ENCODE measurements at places on chromosomes 12 and 14. TPM values are rescaled to one million over a fixed set of nuclear protein-coding genes. Genes with fewer than 3 reads are reported as not detected.

CACNA1C gene
- 0.02 TPM for total RNA-seq

PRICKLE1 gene
- not detected for total RNA-seq

ASCL1 gene
- not detected for total RNA-seq

KLRC1 gene
- total RNA-seq: 7.2 TPM

IL22 gene
- total RNA-seq: not detected

NUMB gene
- total RNA-seq: 31.8 TPM

- DNase-seq: no peak
These were observed 34.5 kb downstream of the SSPN start for GRCh38 chr12:26229910-26230309.

GRCh38 chr14:99427632-99428300 lies 52.9 kb downstream of the SETD3 start:
- no peak for DNase-seq

- DNase-seq: no peak
These were observed 116.4 kb downstream of the PDZRN4 start for GRCh38 chr12:41304526-41304925.

- no peak for DNase-seq
These were observed 21.9 kb downstream of the TRIM9 start for GRCh38 chr14:51072976-51073375.

DNA sequence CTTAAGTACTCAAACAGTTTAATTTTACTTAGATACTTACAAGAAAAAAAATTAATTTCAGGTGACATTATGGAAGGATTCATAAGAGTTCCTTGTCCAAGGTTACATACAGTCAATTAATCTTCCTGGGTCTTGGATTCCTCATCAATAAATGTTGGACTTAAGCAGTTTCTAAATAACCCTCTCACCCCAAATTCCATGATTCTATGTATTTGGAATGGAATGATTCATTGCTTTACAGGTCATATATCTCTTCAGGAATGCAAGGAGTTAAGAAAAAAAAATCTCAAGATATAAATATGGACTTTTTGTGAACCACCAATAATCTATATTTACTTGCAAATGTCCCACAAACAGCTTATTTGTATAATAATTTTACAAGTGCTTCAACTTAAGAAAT lies 84.2 kb upstream of the BMP4 start:
- no peak for DNase-seq

- DNase-seq: no peak
These were observed 52.2 kb upstream of the TRHDE start for GRCh38 chr12:72219937-72220336.

DNA sequence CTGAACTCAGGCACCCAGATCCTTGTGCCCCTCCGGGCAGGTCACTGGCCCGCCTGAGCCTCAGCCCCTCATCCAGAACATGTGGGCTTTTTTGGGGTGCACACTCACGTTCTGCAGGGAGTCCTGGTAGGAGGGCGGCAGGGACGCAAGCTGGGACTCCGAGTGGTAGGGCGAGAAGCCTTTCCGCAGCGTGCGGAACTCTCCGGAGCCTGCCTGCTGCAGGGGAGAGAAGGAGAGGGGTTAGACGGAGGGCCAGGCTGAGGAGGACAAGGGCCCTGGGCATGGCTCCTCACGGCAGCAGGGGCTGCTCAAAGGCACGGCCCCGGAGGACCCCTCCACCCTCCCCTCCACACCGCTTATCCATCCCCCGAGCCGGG lies 40.8 kb downstream of the CCNK start:
- no peak for DNase-seq

GRCh38 chr14:52789118-52789517 lies 2.3 kb downstream of the GNPNAT1 start:
- no peak for DNase-seq

DNA sequence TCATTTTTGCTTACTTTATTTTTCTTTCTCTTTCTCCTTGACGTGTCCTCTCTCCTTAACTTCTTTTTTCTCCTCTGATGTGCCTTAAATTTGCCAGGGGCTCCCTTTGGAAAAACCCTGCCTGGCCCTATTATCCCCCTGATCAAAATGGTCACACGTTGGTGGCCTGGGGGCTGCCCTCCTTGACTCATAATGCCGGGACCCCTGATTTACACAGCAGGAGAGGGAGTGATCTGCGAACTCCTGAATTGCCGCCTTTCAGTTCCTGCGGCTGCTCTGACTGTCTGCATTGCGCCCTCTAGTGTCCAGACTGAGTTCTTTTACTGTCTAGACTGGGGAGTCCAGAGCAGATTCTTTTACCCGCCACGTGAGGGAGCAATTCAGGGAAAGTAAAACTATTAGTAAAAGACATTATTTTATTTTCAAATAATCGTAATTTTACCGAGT lies 44.8 kb upstream of the GZMB start:
- peak; percentile 85 for DNase-seq

- DNase-seq: no peak
These were observed 33.2 kb upstream of the FZD10 start for GRCh38 chr12:130128790-130129735.

DNA sequence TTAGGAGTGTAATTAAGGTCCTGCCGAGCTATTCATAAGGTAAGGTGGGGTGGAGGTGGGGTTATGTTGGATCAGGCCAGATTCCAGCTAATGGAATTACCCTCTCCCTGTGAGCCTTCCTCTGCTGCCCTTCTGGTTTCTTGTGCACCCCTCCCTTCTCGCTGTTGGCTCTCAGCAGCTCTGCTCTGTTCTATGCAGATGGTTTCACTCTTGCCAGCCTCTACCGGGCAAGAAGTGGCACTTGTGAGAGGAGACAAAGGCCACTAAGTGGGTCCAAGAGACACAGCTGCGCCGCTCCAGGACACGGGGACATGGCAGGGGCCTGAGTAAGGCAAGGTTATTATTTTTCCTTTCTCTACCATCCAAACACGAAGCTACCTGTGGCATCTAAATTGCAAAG lies 334.4 kb downstream of the EMP1 start:
- DNase-seq: no peak

- DNase-seq: peak; percentile 69
These were observed 2.6 kb upstream of the WNT10B start for GRCh38 chr12:48973941-48974673.

GRCh38 chr12:49279706-49280159 lies 14.9 kb downstream of the TUBA1C start:
- no peak for DNase-seq

DNA sequence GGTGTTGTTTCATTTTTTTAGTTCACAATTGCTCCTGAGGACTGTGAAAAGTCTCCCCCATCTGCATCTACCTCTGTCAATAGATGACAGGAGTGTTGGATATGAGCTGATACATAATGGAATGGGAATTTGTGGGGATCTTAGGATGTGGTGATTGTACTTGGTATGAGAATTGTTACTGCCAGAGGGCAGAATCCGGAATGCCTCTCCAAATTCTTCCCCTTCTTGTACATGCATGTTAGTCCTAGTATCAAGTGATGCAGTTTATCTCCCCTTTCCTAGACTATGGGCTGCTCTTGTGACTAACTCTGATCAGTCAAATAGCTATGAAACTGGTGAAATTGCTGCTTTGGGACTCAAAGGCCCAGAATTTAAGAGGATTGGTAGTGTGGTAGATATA lies 24.8 kb upstream of the NOVA1 start:
- no peak for DNase-seq

- DNase-seq: no peak
These were observed 5.5 kb downstream of the PLEKHG6 start for GRCh38 chr12:6315704-6316597.

DNA sequence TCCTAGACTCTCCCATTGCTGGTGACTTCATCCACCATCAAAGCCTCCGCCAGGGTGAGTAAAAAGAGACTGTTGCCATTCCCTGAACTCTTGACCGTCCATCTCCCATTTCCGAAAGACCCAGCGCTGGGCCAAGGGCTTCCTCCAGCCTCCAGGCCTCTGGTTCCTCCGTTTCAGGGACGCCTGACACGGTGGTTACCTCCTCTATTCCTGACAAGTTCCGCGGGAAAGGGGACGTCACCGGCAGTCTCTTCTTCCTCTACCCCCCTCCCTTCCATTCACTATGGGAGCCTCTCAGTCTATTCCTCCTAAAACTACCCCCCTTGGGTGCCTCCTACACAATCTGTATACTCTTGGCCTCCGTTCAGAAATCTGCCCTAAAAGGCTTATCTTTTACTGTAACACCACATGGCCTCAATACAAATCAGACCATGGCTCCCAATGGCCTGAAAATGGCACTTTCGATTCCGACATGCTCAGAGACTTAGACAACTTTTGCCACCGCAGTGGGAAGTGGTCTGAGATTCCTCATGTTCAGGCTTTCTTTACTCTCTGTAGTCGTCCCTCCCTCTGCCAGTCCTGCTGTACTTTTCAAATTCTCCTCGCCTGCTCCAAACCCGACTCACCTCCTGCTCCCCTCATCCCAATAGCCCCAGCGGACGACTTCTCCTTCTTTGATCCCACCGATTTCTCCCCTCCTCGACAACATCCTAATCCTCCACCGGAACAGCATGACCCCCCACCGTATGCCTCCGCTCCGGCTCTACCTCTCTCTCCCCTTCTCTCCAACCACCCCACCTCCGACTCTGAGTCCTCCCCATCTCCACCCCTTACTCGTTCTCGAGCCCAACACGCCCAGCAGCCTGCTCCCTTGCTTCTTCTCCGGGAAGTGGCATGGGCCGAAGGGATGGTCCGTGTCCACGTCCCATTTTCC lies 70.4 kb downstream of the MOK start:
- no peak for DNase-seq

DNA sequence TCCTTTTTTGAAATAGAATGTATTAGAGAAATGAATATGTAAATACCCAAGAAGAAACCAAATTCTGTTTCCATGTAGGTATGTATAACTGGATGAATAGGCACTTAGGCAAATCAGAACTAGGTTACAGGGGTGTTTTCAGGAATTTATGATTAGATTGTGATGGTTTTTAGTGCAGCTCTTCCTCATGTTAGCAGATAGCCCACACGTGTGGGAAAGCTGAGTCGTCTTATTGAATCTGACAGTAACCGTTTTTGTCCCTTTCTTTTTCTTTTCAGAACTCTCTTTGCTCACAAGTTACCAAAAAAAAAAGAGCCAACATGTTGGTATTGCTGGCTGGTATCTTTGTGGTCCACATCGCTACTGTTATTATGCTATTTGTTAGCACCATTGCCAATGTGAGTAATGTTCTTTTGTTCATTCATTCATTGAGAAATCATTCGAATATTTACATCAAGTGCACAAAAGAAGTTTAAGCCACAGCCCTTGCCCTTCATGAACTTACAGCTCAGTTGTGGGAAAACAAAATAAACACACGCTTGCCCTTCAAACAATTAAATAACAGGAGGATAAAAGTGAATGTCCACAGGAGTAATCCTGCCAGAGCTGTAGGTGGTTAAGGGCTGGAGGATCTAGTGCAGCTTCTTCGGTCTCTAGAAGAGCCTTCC lies 14.8 kb downstream of the EMP1 start:
- peak; percentile 23 for DNase-seq

- DNase-seq: no peak
These were observed 277.7 kb downstream of the TMTC2 start for GRCh38 chr12:82964446-82964845.
